ENCODE measurements at places on chromosomes 2 and 18. TPM values are rescaled to one million over a fixed set of nuclear protein-coding genes. Genes with fewer than 3 reads are reported as not detected.

Gene ANKRD30BL
- not detected for total RNA-seq

Gene NEMP2
- 20.9 TPM for total RNA-seq

Gene UGT1A5
- not detected for total RNA-seq

Gene ERFE
- 10.5 TPM for total RNA-seq

DNA sequence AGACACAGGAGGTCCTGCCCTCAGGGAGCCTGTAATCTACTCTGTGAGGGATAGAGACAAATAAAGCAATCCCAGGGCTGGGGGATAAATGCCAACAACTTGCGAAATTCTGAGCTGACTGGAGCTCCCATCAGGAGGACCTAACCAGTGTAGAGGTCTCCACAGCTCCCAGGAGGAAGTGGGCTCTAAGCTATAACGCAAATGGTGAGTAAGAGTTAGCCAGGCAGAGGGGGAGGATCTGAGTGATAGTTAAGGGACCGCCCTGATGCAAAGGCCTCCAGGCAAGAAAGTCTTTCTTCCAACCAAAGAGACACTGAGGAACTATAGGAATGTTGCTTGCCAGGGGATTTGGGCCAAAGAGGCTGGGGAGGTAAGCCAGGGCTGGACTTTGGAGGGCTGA, 16.0 kb upstream of the ZNF532 start:
- no peak for DNase-seq

DNA sequence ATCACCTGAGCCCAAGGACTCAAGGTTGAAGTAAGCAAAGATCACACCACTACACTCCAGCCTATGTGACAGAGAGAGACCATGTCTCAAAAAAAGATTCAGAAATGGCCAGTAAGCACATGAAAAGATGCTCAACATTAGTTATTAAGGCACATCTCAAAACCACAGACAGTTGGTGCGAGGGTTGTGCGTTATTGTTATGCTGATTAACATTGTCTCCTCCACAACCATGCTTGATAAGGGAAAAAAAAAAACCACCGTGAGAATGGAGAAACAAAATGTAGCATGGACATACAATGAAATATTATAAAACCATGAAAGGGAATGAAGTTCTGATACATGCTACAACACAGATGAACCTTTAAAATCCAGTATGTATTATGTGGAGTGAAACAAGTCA, 27.3 kb downstream of the MOB4 start:
- DNase-seq, result no peak

DNA sequence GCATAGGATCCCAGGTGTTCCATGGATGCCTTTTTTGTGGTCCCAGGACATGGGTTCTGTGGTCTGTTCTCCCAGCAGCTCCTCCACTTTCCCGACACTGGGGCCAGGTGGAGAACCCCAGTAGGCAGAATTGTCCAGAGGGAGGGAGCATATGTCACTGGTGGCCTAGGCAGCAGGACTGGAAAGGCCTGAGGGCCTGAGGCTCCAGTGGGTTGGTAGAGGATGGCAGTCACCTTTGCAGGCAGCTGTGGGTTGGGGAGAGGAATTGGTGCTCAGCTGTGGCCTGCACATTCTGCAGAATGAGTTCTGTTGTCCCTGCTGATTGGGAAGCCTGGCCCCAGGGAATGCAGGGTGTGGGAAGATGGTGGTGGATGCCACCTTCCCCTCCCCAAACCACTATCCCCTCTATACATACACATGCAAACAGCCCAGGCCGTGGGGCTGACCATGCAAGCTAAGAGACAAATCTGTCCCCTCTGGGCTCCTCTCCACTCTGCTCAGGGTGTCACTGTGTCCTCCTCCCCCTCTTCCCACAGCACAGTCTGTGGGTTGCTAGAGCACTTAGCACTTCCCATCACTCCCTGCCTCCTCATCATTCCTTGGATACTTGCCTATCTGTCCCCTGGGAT, 11.4 kb downstream of the CTIF start:
- DNase-seq, result no peak

- DNase-seq, result no peak
These were observed 79.0 kb upstream of the ID2 start for GRCh38 chr2:8602809-8603208.

GRCh38 chr2:159695795-159696448, 16.4 kb upstream of the MARCHF7 start:
- no peak for DNase-seq

DNA sequence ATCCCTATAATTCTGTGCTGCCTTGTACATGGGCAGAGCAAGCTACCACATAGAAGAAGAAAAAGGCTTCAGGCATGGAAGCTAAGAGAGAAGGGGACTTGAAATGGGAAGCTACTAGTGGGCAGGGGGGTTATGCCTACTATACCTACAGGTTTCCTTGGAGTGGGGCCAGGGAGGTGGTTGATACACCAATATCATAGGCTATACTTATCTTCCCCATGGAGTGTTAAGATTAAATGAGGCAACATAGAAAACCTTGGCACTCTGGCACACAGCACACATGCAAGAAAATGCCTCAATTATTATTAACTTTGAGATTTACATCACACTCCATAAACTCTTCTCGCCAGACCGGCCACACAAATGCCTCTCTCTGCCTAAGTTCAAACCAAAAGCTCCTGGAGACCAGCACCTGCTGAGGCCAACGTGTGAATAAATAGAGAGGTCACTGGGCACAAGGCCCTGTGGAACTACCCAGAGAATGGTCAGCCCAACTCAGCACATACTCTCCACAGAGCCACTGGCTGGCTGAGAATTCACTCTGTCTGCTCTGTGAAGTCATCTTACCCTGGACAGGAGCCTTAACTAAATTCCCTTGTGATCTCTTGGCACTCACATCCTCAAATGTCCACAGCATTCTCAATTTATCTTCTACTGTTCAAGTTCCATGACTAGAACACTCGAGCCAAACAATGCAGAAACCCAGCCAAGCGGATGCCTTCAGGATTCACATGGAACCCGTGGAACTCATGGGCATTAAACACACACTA, 498.7 kb downstream of the BCL11A start:
- DNase-seq, result no peak

- DNase-seq, result no peak
These were observed 14.4 kb upstream of the PIK3C3 start for GRCh38 chr18:41940506-41941215.

DNA sequence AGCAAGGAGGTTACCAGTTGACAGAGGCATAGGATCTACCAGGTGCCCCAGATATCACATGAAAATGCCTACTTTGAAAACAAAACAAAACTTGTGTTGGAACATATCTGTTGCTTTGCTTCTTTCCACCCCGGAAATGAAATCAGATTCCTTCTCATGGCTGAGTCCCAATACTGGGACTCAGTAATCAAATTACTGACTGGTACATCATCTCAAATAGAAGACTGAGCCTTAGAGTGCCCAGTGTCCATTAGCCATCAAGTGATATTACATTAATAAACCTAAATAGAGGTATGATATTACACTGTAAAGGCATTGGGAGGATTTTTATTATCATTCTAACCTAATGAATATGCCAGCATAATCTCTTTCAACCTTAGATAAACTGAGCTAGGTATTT, 48.6 kb upstream of the MSTN start:
- DNase-seq, result no peak

DNA sequence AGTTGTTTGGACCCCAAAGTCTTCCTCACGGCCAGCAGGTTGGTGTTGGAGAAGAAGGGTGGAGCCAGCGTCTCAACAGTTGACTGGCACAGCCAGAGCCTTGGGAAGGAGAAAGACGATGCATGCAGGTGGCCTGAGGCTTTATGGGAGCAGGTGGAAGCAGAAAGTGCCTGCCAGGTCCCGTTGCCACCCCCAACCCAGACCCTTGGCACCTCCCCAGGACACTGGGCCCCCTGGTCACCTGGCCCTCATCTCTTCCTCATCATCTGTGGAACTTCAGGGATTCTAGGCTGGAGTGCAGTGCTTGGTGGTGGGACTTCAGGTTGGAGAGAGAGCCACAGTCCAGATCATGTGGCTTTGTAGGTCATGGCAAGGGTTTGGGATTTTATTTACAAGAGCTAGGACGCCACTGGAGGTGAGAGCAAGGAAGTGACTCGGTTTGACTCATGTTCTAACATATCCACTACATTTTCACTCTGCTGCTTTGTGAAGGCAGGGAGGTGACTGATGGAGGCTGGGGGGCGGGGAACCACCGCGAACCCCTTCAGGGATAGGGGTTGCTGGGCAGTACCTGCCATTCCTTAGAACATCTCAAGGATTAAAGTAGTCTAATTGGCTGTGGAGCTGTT, 62.5 kb upstream of the B3GNT7 start:
- no peak for DNase-seq

GRCh38 chr2:107986278-107987217, at the start of gene SLC5A7:
Gene SLC5A7 (plus strand): TSS chr2:107986524. CDS start chr2:107988156, 1,632 bp downstream.
- DNase-seq, result no peak

Measured in SJCRH30 (cell line).